Cortex of kidney (tissue), 1 donor: ENCODE measurements at places on chromosomes 2 and 18.

DNA sequence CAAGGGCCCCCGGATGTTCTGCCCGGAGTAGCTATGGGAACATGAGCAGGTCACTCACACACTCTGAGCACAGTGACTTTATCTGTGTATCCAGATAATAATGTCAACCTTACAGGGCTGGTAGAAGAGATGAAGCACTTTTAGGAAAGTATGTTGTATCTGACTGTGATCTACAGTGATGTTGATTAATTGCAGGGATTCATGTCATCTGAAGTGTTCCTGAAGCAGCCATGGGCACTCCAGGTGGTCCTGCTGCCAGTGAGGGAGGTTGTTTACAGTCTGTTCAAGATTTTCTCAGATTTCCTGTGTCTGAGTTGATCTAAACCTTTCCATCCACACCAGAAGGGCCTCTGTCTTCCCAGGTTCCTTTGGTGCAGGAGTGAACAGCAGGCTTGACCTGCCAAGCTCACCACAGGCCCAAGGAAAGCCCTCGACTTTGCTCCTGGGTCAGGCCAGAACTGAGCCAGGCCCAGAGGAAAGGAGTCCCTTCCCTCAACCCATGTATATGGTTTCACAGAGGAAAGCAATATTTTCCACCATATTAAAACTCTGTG, 28.0 kb downstream of the KIAA2012 start:
- DNase-seq, result no peak

- no peak for DNase-seq
Observed at GRCh38 chr18:8765783-8766463, 60.6 kb downstream of the MTCL1 start.

DNA sequence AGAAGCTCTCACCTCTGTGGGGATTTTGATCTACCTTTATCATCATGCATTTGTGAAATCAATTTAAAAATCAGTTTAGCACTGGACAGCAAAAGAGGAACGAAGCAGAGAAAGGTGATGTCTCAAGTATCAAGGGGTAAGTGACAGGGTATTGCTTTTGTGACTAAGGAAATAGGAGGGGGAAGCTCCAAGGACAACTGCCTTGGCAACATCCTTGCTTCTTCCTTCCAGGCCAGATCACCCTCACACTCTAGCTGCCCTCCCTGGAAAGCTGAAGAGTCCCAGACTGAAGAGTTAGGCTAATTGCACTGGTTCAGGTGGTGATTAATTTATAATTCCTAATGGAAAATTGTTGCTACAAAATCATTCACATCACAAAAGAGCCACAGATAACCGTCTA, 859.1 kb upstream of the ACVR2A start:
- no peak for DNase-seq

- no peak for DNase-seq
Observed at GRCh38 chr18:58495207-58495606, 133.7 kb downstream of the ALPK2 start.

GRCh38 chr2:127927384-127927783, 41.6 kb upstream of the AMMECR1L start:
- DNase-seq, result no peak

GRCh38 chr2:54859416-54859815, 136.0 kb downstream of the EML6 start:
- no peak for DNase-seq

GRCh38 chr2:154437104-154437503, 261.4 kb upstream of the KCNJ3 start:
- no peak for DNase-seq

GRCh38 chr2:231299267-231299666, 96.2 kb upstream of the B3GNT7 start:
- no peak for DNase-seq

DNA sequence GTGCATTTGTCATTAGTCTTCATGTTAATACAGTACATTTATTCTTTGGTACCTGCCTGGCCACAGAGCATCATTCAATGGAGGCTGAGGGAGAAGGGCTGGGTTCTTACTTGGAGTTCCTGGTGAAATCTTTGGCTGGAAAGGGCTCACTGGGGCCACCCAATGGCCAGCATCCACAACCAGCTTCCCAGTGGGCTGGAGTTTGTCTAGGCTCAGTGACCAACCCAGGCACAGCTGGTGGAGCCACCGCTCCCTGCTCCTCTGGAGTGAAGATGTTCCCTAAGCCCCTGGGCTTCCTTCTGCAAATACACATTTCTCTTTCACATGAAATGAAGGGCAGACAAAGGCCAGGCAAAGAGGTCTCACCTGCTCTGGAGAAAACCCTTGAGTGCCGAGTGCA, 34.4 kb downstream of the EHD3 start:
- no peak for DNase-seq

DNA sequence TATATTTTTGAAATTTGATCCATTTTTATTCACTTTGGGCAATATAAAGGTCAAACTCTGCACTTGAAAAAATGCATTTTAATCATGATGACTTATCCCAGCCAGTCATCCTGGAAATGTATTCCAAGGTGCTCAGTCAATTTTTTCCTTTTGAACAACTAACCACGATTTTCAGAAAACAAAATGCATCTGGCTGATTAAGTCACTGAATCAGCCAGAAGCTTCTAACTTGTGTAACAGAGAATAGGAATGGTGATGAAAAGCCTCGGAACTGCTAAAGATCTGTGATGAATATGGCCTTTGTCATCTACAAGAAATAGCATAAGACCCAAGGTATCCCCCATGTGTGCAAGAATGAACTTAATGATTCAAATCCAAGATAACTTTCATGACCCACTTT, 572.7 kb downstream of the EPHA4 start:
- DNase-seq, result no peak

GRCh38 chr2:69299772-69300516, 87.1 kb downstream of the GFPT1 start:
- no peak for DNase-seq

- no peak for DNase-seq
Observed at GRCh38 chr2:19933351-19933981, 31.7 kb upstream of the TTC32 start.

DNA sequence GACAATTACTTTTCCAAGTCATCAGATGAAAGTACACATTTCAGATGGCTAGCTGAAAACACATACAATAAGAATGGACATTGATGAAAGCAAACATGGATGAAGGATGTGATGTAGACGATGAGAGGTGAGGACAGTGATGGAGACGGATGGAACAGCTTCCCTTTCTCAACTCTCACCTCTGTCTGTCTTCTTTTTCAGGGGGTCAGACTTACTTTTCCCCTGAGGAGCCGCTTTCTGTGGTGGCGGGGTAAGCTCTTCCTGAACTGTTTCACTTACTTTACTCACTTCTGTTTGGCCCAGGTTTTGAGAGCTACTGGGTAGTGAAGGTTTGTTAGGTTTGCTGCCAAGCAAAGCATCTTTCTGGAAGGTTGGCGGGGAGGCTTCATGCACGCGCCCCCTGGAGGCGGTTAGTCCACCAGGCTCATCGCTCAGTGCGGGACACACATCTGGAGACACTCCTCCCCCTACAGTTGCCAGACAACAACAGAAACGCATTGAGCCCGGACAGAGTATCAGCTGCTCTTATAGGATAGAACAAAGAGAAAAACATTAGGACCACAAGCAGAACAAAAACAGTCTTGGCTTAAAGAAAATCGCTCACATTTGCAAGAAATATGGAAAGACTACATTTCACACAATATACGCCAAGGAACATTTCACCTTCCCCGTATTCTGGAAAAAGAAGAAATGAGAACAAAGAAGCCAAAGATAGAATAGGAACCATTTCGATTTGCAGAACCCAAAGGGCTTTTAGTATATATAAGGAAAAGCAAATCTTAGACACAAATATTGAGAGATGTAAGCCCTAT, 90.5 kb downstream of the MYOM1 start:
- DNase-seq, result no peak

DNA sequence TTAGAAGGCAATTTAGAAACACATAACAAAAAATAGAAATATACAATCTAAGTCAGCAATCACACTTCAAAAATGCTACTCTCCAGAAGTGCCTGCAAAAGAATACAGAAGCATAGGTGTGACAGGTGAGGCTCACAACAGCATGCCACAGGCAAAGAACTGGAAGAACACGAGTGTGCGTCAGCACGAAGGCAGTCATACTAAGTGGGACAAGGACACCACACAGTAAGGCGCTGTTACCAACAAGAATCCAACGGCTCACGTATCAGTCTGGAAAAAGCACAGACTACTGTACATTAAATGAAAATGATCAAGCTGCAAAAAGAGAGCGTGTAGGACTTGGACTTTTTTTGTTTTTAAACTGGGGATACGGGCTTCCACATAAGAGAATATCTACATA, 18.7 kb downstream of the HDLBP start:
- DNase-seq, result no peak

DNA sequence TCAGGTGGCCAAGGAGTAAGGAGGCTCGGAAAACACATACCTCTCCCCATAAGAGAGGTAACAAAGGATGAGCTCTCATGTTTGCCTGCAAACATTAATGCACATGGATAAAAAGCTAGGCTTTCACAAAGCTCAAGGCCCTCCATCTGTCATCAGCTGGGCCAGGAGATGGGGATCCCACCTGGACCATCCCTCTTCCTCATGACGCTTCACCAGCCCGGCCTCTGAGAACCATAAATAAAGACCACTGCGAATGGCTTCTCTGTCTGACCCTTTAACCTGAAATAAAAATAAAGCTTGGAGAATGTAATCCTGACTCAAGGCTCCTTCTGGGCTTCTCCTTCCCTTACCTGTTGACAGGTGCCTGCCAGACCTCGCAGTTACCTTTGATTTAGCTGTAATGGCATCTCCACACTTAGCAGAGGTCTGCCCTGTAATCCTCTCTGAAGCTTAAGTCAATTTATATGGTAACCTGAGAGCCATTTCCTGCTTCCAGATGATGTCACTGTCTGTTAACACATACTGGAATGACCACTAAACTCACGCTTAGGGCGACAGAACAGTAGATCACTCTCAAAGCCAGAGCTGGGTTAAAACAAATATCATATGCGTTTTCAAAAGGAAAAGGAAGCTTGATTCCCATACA, 29.3 kb upstream of the FOXI3 start:
- no peak for DNase-seq

- DNase-seq, result no peak
Observed at GRCh38 chr2:10533811-10534321, 85.7 kb upstream of the ODC1 start.

- no peak for DNase-seq
Observed at GRCh38 chr2:33652830-33653229, 53.7 kb upstream of the FAM98A start.

DNA sequence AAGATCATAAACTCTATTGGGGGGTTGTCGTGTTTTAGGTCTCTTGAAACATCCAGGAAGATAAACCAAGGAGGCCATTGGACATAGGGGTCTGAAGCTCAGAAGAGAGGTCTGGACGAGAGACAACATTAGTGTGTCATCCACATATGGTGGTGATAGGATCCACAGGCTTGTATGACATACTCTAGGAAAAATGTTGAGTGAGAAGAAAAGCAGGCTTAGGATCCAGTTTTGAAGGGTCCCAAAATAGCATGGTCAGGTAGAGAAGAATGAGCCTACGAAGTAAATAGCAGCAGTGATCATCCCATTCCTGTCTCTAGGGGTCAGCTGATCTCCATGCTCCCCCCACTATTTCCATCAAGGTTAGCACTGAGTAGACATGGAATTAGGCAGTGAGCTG, 166.8 kb downstream of the ANKRD30B start:
- no peak for DNase-seq

DNA sequence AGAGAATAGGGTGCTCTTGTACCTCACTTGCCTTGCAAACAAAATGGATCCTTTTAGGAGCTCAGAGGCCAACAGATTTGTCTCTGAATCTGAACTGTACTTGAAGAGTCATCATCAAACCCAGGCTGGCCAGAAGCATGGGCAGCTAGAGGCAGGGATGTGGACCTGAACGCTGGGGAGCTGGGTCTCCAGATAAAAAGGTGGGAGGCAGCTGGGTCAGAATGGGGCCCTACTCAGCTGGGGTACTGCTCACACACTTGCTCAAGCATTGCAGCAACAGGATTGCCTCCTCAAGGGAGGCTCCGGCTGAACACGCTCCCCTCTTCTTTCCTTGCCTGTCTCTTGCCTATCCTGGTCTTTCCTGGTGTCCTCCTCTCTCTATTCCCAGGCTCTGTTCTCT, 57.3 kb upstream of the SIX3 start:
- no peak for DNase-seq

- DNase-seq, result no peak
Observed at GRCh38 chr2:171957061-171957460, 34.8 kb downstream of the HAT1 start.

DNA sequence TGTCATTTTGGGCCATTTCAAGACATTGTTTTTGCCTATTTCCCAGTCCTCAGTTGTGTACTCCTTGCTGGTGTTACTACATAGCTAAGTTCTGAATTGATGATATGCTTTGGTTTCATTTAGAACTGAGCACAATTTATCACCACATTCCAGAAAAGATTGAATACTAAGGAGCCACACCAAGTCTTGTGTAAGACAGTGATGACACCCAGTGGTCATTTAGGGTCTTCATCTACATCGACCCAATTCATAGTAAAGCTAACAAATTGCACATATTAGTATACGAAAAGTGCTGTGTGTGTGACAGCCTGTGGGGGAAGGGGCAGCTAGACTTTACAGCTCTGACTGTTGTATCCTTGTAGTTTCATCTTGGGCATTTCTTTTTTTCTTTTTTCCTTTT, 10.9 kb upstream of the DLX2 start:
- no peak for DNase-seq

- no peak for DNase-seq
Observed at GRCh38 chr2:211351987-211352386, 795.6 kb downstream of the CPS1 start.

GRCh38 chr2:143885461-143885860, 634.5 kb downstream of the ZEB2 start:
- DNase-seq, result no peak

GRCh38 chr2:219681694-219682300, 54.4 kb downstream of the SLC4A3 start:
- DNase-seq, result no peak

DNA sequence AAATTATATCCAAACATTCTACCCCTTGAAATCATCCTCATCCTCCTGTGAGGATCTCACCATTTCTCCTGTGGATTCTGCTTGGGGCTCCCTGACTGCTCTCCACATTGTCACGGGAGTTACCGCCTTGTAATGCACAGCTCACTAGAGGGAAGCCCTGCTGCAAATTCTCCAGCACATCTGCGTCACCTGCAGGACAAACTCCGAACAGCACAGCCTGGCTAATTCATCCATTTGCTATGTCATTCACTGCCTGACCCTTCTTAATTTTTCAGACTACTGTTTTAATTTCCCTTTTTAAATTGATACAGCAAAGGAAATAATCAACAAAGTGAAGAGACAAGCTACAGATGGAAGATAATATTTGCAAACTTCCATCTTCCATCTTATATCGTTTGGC, 627.4 kb downstream of the FBXO15 start:
- DNase-seq, result no peak
